ENCODE measurements at places on chromosomes 11 and 22.

GRCh38 chr11:34067383-34068065 is 16.0 kb downstream of the CAPRIN1 start:
- no peak for DNase-seq

DNA sequence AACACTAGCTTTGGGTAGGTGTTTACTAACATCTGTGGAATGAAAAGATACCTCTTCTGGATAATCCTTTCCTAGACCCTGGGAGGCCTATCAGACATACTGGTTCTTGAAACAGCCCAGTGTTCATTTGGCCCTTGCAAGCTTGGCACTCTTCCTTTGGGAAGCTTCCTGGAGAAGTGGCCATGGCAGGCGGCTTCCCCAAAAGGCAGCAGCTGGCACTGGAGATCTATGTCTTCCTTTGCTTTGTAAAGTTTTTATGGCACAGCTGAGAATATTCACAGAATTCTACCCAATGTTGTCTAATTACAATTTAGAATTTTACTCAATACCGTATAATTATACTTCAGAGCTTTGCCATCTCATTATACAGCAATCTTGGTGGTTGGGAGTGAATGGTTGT is 199.2 kb upstream of the C11orf87 start:
- DNase-seq, result no peak

DNA sequence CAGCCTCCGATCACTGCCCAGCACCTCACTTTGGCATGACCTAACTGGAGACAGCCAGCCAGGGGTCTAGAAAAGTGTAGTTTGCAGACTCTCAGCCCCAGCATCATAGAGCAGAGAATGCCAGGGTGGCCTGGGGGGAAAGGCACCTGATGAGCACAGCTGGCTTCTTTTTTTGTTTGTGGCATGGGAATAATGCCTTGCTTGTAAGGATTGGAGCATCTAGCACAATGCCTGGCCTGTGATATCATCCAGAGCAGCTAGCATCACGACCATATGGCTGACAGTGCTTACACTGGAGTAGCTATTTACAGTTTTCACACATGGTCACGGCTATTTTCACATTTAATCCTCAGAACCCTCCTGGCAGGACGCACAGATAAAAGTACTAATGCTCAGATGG is 594.8 kb upstream of the B3GAT1 start:
- DNase-seq, result no peak

GRCh38 chr22:27431896-27432295 is 369.7 kb downstream of the MN1 start:
- no peak for DNase-seq

- no peak for DNase-seq
Measured at GRCh38 chr11:33412241-33412640, 155.1 kb downstream of the HIPK3 start.

GRCh38 chr22:37894939-37895670 is 11.0 kb upstream of the MICALL1 start:
- no peak for DNase-seq

- DNase-seq, result no peak
Measured at GRCh38 chr11:113006896-113007445, 45.8 kb downstream of the NCAM1 start.

DNA sequence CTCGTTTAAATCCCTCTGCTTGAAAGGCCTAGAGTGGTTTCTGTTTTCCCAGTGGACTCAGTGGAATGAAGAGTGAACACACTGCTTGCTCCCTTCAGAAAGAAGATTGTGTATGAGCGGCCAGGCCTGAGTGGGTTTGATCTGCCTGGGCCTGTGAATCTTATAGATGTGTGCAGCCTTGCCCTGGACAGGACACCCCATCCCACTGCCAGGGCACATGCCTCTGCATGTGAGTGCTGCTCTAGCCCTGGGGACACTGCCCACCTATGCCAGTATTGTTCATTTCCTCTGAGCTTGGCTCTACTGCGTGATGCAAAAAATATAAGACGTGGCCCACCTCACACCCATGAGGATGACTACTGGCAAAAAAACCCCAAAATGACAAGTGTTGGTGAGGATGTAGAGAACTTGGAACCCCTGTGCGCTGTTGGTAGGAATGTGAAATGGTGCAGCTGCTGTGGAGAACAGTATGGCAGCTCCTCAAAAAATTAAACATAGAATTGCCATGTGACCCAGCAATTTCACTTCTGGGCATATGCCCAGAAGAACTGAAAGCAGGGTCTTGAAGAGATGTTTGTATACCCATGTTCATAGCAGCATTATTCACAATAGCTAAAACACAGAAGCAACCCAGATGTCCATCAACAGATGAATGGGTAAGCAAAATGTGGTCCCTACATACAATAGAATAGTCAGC is 27.3 kb upstream of the NECTIN1 start:
- DNase-seq, result no peak

Measured in stimulated activated CD8-positive, alpha-beta memory T cell treated with anti-CD3 and anti-CD28 coated beads, Interleukin-2, amount 100 ng/mL, for 1 hour (primary cell).